ENCODE measurements at places on chromosomes 13 and 19.

DNA sequence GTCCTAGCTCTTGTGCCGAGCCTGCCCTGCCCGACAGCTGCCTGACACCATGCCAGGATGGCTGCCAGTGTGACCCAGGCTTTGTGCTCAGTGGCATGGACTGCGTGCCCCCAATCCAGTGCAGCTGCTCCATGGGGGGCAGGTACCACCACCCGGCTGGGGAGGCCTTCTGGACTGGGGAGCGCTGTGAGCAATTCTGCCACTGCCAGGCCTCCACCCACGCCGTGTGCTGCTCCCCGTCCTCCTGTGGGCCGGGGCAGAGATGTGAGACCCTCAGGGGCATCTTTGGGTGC lies 9.4 kb upstream of the FXYD3 start:
- DNase-seq, result no peak

DNA sequence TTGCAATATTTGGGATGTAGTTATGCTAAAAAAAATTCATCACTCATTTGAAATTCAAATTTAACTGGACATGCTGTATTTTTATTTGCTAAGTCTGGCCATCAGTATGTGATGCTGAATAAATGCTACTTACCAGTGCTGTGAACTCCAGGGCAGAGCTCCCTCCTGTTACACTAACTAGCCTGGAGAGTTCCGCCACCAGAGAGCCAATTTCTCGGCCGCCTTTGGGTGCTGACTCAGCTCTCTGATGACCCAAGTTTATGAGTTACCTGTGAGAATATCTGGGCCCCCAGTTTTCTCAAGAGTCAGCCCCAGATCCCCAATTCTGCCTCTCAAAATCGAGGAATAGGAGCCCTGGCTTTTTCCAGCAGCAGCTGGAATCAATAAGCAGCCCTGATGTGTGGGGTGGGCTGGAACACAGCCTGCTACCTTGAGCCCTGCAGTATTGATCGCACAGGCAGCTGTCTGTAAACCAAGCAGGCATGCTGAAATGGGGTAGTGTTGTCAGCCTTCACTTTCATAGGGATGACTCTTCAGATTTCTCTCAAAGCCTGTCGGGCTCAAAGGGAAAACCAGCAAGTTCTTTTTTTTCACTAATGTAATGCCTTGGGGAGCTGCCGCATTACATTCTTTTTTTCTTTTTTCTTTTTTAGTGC lies 113.7 kb downstream of the DNAJC15 start:
- no peak for DNase-seq

- DNase-seq, result no peak
Observed at GRCh38 chr13:71873418-71874247, 6.6 kb upstream of the DACH1 start.

- peak; percentile 67 for DNase-seq
Observed at GRCh38 chr19:35153701-35154524, 622 bp upstream of the FXYD5 start.

DNA sequence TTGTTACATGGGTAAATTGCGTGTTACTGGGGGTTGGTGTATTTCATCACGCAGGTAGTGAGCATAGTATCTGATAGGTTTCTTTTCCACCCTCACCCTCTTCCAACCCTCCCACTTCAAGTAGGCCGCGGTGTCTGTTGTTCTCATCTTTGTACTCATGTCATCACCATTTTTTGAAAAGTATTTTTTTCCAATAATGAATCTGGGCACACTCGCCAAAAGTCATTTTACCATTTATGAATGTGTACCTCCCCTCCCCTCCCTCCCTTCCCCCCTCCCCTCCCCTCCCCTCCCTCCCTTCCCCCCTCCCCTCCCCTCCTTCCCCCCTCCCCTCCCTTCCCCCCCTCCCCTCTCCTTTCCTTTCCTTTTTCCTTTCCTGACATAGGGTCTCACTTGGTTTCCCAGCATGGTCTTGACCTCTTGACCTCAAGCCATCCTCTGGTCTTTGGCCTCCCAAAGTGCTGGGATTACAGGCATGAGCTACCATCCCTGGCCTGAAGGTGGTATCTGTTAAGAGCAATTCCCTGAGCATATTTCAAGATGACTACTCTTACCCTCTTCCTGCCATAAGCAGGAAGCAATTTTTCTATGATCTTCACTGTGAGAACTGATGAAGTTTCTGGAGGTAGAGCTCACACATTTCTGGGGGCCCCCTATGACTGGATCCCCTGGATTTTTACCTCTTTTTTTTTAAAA lies 15.7 kb downstream of the ZNF627 start:
- no peak for DNase-seq

DNA sequence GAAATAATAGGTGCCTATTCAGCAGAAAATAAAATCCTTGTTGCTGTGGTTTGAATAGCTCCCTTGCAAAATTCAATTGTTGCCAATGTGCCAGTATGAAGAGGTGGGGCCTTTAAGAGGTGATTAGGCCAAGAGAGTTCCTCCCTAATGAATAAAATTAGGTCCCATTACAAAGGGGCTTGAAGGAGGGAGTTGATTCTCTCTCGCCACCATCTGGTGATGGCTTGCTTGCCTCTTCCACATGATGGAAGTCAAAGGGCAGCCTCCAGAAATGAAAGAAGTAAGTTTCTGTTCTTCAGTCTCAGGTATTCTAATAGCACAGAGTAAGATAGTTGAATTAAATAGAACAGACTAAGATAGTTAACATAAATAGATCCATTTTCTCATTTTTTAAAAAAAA lies 3.0 kb upstream of the EEF1AKMT1 start:
- no peak for DNase-seq

GRCh38 chr19:31085125-31085524 lies 264.1 kb downstream of the TSHZ3 start:
- DNase-seq, result no peak

DNA sequence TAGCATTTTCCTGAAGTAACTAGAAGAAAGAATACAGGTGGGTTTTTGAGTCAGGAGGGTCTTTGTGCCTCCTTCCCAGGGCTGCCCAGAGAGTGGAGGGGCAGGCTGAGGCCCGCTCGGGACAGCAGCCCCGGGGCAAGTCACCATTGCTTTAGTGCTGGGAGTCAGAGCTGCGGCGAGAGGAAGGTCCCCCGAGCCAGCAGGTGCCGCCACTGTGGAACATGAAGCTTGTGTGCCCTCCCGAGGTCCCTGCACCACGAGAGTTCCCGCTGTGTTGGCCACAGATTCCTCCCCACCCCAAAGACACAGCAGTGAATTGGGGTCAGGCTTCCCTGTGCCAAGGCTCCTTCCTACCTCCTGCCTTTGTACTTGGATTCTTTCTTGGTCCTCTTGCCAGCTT lies 50.9 kb upstream of the TEX29 start:
- no peak for DNase-seq

- no peak for DNase-seq
Observed at GRCh38 chr13:33541962-33542308, 256.4 kb upstream of the STARD13 start.

DNA sequence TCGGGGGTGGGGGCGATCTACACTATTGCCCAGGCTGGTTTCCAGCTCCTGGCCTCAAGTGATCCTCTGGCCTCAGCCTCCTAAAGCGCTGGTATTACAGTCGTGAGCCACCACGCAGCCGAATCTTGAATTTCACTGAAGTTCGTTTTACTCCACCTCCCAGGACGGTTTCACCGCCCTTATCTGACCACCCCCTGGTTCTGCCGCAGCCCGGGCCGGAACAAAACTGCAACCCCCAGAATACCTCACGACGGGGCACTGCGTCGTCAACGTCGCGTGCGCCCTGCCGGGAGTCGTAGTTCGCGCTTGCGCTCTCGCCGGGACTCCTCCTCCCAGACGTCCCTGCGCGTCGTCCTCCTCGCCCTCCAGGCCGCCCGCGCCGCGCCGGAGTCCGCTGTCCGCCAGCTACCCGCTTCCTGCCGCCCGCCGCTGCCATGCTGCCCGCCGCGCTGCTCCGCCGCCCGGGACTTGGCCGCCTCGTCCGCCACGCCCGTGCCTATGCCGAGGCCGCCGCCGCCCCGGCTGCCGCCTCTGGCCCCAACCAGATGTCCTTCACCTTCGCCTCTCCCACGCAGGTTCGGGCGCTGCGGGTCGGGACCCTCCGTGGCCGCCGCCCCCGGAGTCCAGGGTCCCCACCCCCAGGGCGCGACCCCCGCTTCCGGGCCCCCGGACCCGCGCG lies at the start of gene ATP5F1D:
ATP5F1D (plus strand) TSS at position 335 of the 679 bp plus-strand sequence; CDS start at position 435, 100 bp downstream.
- DNase-seq, result peak; percentile 92

DNA sequence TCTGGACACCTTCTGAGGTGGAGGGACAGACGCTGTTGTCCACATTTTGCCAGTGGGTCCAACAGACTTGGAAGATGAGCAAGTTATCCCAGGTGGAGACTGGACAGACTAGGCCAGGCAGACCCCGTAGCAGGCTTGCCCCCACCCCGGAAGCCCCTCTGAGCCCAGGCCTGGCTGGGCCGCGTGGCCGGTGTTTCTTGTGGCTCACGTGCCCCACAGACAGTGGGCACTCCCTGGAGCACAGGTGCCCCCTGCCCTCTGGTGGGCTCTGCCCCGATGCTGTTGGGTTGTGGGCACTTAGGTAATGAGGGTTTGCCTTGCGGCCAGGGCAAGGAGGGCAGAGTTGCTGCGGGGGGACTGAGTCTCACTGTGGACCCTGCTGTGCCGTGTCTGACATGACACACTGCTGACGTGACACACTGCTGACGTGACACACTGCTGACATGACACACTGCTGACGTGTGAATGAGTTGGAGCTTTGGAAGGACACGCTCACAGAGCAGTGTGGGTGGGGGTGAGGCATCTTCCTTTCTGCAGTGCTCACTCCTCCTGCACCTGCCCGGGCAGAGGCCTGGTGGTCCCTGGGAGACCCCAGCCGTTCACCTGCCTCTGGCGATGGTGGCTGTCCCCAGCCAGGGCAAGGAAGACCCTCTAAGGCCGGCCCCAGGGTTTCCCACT lies 25.1 kb downstream of the DOT1L start:
- DNase-seq, result no peak

- peak; percentile 21 for DNase-seq
Observed at GRCh38 chr19:49133621-49134454, 14.5 kb downstream of the PPFIA3 start.

DNA sequence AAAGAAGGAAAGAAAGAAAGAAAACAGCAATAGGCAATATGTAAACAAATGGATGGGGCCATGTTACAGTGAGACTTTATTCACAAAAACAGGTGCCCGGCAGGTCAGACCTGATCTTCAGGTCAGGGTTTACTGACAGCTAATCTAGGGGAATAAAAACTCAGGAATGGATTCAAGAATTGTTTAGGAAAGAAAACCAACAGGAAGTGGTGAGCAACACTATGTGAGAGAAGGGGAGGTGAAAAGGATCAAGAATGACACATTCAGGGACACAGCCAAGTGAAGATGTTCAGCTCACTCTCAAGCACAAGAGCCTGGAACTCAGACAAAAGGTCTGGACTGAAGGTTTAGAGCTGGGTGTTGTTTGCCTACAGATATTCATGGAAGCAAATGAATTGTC lies 244.5 kb downstream of the EFNB2 start:
- no peak for DNase-seq

- DNase-seq, result no peak
Observed at GRCh38 chr19:15436012-15436825, 13.5 kb downstream of the WIZ start.

- DNase-seq, result no peak
Observed at GRCh38 chr13:92802776-92803175, 423.8 kb upstream of the GPC6 start.

DNA sequence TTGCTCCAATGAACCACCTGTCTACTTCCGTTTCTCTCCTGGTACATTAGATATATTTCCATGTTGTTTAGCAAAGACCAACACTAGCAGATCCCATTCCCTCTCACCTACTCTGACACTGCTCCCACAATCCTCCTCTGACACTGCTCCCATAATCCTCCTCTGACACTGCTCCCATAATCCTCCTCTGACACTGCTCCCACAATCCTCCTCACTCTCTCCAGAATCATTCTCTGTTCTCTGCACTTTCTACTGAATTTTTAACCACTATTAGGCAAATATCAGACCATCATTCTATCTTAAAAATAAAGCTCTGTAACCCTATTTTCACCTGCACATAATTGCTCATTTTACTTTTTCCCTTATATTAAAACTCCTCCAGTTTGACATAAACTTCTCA lies 578.5 kb upstream of the PCDH20 start:
- no peak for DNase-seq

- DNase-seq, result peak; percentile 43
Observed at GRCh38 chr19:54266133-54266532, 9.1 kb upstream of the LILRB5 start.

DNA sequence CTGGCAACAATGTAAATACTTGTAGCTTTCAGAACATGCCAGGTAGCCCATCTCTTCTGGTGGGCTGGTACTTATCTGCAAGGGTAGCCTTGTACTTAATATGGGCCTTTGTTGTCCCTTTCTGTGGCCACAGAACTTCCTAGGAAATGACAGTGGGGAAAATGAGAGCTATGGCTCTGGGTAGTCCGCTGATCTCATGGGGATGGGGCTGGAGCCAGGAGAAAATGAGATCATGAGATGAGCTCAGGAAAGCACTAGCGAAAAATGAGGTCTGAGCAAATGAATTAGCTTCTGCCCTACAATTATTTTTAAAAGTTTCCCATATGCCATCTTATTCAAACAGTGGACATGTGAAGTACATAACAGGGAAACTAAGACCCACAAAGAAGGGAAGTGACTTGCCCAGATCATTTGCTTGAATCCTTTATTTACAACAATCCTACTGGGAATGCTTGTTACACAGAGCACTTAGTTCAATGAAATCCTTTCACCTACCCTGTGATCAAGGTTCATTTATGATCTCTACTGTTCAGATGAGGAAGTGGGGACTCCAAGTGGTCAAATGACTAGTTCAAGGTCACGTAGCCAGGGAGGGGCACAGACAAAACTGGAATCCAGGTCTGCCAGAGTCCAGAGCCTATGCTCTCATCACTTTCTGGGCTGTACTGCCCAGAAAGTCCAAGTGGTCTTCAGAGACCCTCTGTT lies 87.1 kb downstream of the PTPRS start:
- DNase-seq, result no peak
